ENCODE measurements at places on chromosomes 4 and X.

DNA sequence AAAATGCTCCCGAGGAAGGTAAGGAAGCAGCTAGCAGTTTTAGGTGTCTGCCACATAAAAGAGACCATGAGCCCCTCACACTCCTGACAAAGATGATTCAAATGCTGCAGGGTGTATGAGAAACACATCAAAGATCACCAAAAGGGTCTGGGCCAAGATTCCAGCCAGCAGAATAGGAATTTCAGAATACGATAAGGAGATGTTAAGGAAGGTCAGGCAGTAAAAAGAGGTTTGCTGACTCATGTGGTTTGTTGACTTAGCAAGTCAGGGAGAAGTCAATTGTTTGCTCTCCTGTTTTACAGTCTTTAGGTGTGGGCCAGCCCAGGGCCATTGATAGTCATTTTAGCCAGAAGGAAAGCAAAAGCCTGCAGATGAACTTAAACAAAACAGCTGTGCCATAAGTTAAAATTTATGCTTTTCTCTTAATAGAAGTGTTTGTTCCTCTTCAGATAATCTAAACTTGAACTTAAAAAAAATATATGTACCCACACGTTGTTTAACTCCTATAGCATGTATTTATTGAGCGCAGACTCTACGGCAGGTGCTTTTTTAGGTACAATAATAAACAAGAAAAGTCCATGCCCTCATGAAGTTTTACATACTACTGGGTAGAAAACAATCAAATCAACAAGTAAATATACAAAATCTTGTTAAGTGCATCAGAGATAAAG lies 115.6 kb downstream of the CAMK2D start:
- DNase-seq, result peak; percentile 51

DNA sequence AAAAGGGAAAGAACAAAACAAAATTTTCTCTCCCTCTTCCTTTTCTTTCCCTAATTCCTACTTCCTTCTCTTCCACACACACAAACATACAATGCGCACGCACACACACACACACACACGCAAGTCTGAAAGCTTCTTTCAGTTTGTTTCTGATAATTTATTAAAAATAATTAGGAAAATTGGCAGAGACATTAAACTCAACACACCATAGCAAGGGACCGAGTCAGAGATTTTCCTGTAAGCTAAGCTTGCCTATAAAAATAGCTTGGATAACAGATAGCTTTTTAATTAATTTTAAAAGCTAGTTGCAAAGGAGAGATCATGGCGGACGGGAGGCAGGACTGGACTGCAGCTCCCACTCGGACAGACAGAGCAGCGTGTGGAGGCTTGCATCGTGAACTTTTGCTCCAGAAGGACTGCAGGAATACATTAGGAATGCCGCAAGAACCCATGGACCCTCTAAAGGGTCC lies 92.6 kb upstream of the MAPK10 start:
- DNase-seq, result peak; percentile 51

DNA sequence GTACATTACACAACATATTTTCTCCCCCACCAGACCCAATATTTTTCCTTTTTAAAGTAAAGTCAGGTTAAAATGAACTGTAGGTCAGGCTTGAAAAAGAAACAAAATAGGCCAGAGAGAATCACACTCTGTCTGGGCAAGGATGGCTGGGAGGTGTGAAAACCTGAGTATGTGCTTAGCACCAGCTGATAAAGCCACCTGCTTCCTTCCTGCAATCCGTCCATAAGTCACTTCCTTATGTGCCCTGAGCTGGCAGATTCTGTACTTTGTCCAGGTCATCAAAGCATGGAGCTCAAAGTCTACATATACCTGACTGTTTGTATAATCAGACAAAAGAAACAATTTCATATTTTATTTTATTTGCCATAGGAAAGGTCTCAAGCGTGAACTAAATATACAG lies 37.7 kb downstream of the ANTXR2 start:
- no peak for DNase-seq

DNA sequence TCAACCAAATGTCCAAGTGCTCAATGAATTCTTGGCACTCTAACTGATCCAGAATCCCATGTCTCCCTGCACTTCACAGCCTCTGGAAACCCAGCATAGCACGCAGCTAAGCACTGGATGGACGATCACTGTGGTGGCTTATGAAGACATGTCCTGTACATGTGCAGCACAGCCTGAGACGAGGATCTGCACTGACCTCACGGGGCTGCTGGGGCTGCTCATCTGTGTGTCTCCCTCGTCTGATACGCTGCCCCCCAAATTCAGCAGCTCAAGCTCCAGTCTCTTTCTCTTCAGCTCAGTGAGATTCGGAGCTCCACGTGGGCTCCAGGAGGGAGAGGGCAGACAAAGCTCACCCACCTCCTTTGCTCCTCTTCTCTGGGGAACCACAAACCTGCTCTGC lies 126.9 kb downstream of the CPZ start:
- no peak for DNase-seq

GRCh38 chr4:186553717-186554116 lies 1.6 kb downstream of the MTNR1A start:
- DNase-seq, result no peak

DNA sequence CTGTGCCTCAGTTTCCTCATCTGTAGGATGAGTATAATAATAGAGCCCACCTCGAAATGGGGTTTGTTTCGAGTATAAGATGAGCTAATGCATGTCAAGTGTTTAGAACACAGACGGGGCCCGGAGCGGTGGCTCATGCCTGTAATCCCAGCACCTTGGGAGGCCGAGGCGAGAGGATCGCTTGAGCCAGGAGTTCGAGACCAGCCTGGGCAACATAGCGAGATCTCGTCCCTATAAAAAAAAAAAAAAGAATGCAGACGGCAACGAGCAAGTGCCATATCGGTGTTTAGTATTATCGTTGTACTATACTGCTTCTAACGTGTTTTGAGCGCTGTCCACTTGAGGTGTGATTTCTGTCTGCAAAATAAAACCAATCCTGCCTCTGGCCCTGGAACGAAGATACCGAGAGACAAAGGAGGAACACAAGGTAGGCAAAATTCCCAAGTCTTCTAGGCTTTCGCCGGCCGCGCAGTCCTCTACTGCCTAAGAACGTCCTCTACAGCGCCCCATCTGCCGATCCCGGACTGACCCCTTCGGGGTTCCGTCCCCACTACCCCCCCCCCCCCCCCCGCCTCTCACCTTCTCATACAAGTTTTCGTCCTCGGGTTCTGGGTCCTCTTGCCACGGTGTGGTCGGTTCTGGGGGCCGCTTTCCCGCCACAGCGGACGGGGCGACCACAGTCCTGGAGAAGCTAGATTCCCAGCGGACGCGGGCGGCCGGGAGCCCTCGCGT lies 442 bp downstream of the NDUFB11 start:
- DNase-seq, result peak; percentile 46
